ENCODE measurements at places on chromosomes 5 and 9.

DNA sequence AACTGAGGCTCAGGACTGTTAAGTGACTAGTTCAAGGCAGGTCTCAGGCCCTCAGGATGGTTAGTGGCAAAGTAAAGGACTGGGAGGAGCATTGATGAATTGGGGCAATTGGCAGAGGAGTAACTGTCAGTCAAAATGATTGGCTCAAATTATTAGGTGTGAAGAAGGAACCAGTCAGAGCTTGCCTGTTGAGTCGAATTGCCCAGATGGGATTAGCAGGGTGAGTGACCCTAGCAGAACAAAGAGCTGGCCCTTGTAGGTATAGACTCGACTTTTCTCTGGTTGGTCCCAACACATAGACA is 2.6 kb upstream of the NSD1 start:
- DNase-seq = no peak

DNA sequence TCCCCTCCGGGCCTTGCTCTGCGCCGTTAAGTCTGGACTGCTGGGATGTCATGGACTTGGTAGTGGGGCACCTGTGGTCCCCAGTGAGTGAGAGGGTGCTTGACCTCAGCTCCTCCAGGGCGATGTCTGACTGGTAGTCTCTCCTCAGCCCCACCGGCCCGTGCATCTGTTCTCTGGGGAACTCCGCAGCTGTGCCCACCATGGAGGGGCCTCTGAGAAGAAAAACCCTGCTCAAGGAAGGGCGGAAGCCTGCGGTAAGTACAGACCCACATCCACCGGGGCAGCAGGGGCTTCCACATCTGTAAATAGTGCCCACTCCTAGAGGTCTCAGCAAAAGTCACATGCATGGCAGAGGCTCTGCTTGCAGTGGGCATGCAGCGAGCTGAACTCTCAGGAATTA is 52.6 kb upstream of the GARNL3 start:
- DNase-seq = no peak

DNA sequence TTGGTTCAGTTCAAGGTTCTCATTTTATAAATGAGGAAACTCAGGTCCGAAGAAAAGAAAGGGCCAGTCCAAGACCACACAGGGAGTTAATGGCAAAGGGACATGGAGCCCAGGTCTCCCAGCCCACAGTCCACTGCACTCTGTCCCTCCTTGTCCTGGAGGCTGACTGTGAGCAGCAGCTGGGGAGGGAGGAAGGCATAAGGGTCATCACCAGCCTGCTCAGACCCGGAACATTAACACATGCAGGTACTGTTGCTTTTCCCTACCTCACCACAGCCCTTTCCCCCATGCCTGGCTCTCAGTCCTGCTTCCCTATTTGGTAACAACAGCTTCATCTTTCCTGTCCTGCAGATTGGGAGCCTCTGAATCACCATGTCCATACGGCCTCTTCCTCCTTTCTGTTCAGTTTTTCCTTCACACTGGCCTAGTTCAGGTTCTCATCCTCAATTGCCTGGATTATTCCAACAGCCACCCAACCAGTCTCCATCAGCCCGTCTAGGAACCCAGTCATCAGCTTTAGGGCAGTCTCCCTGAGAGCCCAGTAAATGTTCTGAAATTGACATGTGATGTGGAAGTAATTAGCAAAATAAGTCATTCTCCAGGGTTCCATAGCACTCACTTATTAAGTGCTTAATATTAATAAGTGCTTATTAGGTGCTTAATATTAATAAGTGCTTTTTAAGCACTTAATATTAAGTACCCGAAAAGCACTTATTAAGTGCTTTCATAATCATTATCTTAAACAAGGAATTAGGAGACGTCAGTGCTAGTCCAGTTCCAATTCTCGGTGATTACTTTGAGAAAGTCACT is 4.3 kb downstream of the GPX3 start:
- no peak for DNase-seq

GRCh38 chr9:123990427-123990826 is 21.1 kb upstream of the LHX2 start:
- no peak for DNase-seq

Measured in activated CD8-positive, alpha-beta memory T cell treated with anti-CD3 and anti-CD28 coated beads for 48 hours (primary cell).